Activated CD4-positive, CD25-positive, alpha-beta regulatory T cell treated with anti-CD3 and anti-CD28 coated beads, Interleukin-2, amount 50 U/mL, for 16 hours (primary cell): ENCODE measurements at places on chromosomes 4 and X.

- DNase-seq = no peak
Observed at GRCh38 chrX:66408507-66408906, 230.4 kb downstream of the EDA2R start.

DNA sequence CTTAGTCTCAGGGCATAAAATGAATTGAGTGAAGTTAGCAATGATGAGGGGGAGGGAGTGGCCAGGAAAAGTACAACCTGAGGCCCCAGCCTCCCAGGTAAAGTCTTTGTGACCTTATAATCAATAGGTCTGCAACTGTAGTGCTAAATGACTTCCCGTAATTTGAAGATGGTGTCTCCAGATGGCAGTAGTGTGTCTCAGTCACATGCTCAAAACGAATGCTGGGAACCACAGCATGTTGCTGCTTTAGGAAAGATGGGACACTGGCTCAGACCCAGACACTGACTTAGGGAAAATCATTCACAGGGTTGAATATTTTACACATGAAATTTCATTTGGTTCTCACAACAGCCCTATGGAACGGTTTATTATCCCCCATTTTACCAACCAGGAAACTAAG is 10.3 kb downstream of the SRPX2 start:
- no peak for DNase-seq

DNA sequence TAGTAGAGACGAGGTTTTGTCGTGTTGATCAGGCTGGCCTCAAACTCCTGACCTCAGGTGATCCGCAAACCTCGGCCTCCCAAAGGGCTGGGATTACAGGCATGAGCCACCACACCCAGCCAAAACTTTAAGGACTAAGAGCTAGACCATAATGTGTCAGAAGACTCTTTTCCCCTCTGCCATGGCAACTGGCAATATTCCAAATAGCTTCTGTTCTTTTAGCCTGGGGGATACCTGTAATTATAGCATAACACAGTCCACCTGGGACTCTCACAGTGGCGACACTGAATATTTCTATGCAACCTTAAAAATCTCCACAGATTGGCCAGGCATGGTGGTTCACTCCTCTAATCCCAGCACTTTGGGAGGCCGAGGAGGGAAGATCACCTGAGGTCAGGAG is 45.5 kb upstream of the RBM47 start:
- no peak for DNase-seq

GRCh38 chr4:100428051-100428450 is 89.8 kb downstream of the EMCN start:
- no peak for DNase-seq

GRCh38 chr4:143016171-143016570 is 168.5 kb upstream of the USP38 start:
- no peak for DNase-seq

GRCh38 chr4:40747207-40747835 is 2.4 kb upstream of the NSUN7 start:
- no peak for DNase-seq

DNA sequence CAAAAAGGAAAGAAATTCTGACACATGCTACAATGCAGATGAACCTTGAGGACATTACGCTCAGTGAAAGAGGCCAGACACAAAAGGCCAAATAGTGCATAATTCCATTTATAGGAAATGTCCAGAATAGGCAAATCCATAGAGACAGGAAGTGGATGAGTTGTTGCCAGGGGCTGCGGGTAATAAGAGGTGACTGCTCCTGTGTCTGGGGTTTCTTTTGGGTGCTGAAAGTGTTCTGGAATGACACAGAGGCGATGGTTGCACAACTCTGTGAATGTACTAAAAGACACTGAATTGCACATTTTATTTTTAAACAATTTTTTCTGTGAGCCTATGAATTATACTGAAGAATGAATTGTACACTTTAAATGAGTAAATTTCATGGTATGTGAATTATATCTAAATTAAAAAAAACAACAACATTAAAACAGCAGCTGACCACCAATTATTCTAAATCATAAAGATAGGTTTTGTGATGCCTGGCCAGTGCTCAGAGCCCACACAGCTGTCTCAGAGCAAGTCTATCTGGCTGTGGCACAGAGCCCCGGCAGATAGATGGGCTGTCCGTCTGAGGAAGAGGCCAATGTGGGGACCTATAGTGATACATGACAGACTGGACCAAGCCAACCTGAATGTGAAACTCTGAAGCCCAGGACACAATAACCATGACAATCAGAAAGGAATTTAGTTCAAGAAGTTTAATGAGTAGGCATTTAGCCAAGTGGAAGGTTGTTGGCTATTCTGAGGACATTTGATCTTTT is 23.5 kb upstream of the IRAK1 start:
- no peak for DNase-seq

- no peak for DNase-seq
Observed at GRCh38 chr4:127781300-127782024, 660 bp upstream of the HSPA4L start.
